ENCODE measurements at places on chromosomes 5 and 9.

- no peak for DNase-seq
Observed at GRCh38 chr5:77430726-77431125, 61.4 kb downstream of the WDR41 start.

DNA sequence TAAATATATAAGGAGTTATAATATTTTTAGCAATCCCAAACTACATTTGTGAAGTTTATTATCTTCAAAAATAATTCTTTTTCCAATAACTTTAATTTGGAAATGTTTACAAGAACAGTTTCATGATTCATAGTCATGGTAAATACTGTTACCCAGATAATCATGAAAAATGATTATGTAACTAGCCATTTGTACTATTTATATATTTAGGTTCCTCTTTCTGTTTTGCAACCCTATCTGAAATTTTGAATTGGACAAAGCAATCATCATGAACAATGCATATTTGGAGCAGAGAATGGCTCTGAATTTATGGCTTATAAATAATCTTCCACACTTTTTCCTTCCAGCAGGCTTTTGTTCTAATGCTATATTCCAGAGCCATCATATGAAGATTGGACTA is 499.7 kb downstream of the SLCO4C1 start:
- DNase-seq: no peak

DNA sequence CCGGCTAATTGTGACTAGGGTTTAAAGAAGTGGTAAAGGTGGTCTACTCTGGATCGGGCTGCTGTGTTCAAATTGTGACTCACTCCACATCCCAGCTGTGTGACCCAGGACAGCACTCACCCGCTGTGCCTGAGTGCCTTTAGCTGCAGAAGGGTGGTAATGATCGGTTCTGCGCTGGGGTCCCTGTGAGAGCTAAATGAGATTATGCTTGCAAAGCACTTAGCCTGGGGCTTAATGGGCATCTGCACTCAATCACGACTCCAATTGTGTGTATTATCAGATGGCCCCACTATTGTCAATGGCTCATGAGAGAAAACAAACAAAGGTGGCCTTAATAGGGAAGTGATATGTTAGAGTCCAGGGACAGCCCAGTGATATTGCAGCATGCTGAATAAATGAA is 25.1 kb upstream of the TBC1D2 start:
- no peak for DNase-seq

DNA sequence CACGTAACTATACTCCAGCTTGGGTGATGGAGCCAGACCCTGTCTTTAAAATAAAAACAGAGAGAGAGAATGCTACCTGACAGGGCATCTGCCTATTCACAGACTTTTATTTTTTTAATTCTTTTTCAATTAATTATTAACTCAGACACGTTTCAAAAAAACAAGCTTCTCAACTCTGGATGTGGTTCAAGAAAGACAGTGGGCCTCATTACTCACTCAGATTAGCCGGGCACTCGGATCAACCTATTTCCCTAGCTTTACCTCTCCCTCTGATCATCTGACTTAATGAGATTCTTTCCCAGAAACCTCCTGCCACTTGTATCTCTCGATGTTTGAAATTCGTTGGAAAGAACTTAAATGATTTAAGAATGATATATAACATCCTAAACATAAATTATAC is 134.1 kb downstream of the TRPM6 start:
- no peak for DNase-seq

GRCh38 chr5:81164936-81165335 is 68.2 kb upstream of the CKMT2 start:
- peak; percentile 12 for DNase-seq

DNA sequence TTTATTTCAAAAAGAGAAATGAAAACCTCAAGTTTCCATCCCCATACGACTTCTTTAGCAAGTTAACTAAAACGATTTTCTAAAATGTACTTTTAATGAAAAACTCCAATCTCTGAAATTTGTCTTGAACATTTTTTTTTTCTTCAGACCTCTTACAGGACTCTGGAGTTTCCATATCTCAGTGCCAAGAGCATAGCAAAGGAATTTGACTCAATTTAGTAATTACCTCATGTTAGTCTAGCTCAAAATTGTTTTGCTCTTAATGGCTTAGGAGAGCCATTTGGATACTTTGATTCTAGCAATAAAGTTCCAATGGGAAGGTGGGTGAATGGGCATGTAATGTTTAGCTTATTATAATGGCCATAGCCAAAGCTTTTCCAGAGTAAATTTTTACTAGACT is 26.0 kb upstream of the SPATA31D4 start:
- DNase-seq: no peak

- DNase-seq: no peak
Observed at GRCh38 chr9:94178927-94179326, 80.2 kb upstream of the ZNF169 start.

DNA sequence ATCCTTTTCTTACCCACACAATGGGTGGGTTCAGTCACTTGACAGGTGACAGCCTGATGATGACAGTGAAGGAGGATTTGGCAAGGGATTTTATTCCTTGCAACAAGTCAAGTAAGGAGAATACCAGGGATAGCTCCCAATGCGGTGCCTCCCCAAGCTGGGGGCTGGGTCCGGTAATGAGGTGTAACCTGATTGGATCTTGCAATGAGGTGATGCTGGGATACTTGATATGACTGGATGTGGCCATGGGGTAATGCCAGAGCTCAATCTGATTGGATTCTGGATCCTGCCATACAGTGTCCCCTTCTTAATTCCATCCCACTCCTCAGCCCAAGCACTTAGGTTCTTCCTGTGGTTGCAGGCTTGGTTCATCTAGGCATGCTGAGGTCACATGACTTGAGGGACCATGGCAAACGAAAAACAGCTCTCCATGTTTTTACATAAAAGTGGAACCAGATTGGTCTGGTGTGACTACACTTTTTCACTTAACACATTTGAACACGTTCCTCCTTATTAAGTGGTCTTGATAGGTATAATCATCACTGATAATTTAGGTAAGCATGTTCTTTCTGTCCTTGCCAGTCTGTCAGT is 181.1 kb downstream of the PDZD2 start:
- DNase-seq: no peak

- no peak for DNase-seq
Observed at GRCh38 chr9:79334001-79334400, 237.8 kb upstream of the TLE4 start.

- no peak for DNase-seq
Observed at GRCh38 chr9:87270221-87270847, 227.3 kb upstream of the DAPK1 start.

DNA sequence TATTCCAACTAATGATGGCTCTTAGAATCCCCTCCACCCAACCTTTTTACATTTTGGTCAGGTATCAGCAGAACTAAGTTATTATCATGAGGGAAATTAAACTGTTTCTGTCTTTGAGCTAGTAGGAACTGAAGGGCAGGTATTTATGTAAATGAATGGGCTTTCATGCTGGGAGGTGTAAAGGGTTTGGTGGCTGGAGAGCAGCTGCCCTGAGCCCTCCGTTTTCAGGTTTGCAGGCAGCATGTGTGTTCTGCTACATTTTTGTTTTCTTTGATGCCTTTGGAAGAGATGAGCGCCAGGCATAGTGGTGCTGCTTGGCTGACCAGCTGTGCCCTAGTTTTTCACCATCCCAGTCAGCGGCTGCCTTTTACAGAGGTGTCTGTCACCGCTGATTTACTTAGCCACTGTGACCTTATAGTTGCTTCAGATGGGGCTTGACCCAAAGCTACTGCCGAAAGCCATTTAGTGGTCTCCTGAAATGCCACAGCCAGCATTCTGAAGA is 231.9 kb downstream of the MAST4 start:
- DNase-seq: no peak

- no peak for DNase-seq
Observed at GRCh38 chr9:11039006-11039405, 426.2 kb upstream of the PTPRD start.

DNA sequence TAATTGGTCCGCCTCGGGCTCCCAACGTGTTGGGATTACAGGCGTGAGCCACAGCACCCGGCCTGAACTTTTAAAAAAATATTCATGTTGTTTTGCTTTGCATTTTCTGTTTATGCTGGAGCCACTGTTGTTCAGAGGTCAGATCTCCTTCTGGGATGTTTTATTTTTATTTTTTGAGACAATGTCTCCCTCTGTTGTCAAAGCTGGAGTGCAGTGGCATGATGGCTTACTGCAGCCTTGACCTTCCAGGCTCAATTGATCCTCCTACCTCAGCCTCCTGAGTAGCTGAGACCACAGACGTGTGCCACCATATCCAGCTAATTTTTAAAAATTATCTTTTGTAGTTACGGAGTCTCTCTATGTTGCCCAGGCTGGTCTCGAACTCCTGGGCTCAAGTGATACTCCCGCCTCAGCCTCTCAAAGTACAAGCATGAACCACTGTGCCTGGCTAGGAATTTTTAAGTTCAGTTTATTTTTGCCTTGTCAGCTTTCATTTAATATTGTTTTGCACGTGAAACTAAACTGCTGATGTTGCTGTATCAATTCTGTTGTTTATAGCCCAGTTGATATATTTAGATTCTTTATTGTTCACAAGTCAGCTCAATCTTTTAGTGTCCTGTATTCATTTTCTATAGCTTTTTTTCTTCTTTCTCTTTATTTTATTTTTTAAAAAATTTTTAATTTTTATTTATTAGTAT is 13.7 kb downstream of the TMEFF1 start:
- no peak for DNase-seq

DNA sequence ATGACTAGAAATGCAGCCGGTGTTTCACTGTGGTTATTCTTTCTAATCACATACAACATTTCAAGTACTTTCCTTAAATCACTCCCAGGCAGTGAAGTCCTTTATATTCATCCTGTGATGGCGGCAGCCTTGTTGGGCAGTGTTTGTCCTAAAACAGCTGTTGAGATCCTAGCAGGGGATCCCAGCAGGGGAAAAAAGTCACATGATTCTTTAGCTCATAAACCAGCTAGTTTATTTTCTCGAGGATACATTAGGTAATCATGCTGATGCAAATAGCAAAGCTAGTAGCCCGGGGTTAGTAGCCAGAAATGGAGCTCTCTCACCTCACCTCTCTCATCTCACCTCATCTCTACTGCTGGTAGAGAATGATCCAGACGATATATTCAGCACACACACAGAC is 70.5 kb downstream of the FOXD1 start:
- DNase-seq: no peak

DNA sequence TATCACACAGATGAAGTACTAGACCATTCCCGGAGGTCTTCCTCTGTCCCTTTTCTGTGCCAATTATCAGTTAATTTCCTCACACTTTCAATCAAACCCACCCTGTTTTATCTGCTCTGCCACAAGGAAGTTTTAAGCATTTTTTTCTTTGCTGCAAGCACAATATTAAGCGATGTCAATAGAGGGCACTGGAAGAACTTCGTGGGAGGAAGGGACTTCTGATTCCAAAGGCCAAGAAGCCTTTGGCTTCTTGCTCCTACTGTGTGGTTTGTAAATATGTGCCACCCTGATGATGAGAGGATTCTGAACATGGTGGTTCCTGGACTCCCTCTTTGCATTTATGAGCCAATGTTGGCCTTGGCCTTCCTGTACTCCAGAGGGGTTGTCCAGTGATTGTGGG is 1712.5 kb upstream of the C9orf72 start:
- peak; percentile 11 for DNase-seq

DNA sequence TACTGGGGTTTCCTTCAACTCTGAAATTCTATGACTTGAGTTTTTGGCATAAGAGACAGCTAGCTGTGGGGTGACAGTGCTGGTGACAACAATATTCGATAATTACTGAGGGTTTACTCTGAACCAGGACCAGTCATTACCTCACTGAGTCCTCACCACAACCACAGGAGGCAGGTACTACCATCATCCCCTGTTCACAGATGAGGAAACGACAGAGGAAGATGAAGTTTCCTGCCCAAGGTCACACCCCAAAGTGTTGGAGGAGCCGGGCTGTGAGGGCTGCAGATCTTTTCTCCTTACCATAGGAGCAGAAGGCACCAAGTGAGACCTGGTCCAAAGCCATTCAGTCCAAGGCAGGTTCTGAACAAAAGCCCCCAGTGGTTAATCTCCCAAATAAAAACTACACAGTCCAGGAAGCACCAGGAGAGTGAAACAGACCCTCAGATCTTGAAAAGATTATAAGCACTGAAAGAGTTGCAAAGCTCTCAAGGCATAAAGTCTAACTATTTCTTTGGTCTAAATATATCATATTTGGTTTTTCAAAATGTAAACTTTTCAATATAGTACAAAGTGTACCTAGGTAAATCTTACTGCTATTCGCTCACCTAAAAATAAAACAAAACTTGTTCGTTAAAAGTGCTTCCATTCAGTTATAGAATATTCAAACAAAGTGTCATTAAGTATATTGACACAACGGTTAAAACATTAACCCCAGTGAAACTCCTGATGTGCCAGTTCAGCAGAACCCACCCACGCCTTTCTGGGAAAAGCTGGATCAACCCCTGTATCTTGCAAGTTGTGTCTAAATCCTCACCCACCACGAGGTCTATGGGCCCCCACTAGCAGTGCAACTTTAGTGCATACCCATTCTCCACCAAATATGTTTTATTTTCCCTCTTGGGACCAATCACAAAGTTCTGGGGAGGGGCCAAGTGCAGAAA is 82.6 kb upstream of the EQTN start:
- DNase-seq: peak; percentile 59

- no peak for DNase-seq
Observed at GRCh38 chr5:37637165-37637845, 202.5 kb downstream of the GDNF start.
